ENCODE measurements at places on chromosomes 2 and 18.

GRCh38 chr2:224008702-224009261 lies 30.3 kb downstream of the SERPINE2 start:
- DNase-seq: no peak

DNA sequence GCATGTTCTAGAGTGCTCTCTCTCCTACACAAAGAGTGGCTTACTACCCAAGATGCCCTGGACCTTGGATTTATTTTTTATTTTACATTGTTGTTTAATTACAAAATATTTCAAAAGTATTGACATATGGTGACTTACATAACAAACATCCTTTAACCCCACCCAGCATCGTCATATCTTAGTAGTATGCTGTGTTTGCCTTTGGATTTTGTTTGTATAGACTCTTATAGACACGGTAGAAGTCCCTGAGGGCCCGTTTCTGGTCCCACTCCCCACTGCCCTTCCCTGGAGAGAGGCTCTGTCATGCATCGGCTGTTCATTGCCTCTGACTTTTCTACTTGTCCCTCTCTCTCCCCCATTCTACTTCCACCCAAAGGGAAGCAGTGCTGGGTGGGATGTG lies 112.0 kb downstream of the ZBTB7C start:
- no peak for DNase-seq

- DNase-seq: no peak
These were observed 27.9 kb downstream of the GPC1 start for GRCh38 chr2:240463274-240463865.

GRCh38 chr2:43180897-43181296 lies 45.5 kb downstream of the ZFP36L2 start:
- DNase-seq: no peak

DNA sequence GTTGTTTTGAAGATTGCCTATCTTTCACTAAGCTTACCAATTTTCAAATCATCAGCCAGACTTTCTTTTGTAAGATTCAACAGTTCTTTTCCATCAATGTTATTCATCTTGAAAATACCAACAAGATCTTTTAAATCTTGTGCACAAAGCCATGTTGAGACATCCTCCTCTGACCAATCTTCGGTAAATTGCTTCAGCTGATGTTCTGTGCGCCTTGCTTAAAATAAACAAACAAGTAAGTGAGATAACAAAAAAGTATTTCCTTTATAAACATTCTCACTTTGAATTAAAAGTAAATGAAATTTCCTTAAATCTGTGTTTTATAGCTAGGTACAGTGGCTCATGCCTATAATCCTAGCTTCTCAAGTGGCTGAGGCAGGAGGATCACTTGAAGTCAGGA lies 30.3 kb downstream of the WDSUB1 start:
- no peak for DNase-seq

GRCh38 chr2:198036029-198036879 lies 231.9 kb downstream of the PLCL1 start:
- no peak for DNase-seq

GRCh38 chr2:95231723-95232122 lies 24.4 kb downstream of the ZNF892 start:
- no peak for DNase-seq

- DNase-seq: no peak
These were observed 155.7 kb downstream of the IRS1 start for GRCh38 chr2:226643946-226644282.

All from stimulated activated CD4-positive, alpha-beta T cell treated with anti-CD3 and anti-CD28 coated beads, Interleukin-15, amount 100 ng/mL, for 1 hour (primary cell).